8988T (cell line): ENCODE measurements at places on chromosomes 3 and 15.

DNA sequence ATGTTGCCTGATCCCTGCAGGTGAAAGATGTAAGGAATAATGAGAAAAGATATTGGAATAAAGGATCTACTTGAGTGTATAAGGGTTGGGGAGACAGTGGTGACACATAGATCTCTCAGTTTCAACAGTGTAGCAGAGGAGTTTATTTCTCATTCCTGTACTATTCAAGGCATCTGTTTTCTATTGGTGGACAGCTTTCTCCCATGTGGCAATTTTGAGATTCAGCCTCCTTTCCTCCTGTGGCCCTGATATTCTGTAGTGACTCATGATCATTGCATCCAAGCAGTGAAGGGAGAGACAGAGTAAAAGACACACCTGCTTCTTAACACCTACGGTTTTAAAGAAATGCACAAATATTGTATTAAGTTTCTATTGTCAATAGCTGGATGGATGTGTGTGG is 327.6 kb downstream of the GRM7 start:
- DNase-seq = no peak

- DNase-seq = no peak
Measured at GRCh38 chr15:55277116-55277564, 12.5 kb downstream of the RAB27A start.

GRCh38 chr3:149812165-149812605 is 830 bp upstream of the RNF13 start:
- peak; percentile 7 for DNase-seq

DNA sequence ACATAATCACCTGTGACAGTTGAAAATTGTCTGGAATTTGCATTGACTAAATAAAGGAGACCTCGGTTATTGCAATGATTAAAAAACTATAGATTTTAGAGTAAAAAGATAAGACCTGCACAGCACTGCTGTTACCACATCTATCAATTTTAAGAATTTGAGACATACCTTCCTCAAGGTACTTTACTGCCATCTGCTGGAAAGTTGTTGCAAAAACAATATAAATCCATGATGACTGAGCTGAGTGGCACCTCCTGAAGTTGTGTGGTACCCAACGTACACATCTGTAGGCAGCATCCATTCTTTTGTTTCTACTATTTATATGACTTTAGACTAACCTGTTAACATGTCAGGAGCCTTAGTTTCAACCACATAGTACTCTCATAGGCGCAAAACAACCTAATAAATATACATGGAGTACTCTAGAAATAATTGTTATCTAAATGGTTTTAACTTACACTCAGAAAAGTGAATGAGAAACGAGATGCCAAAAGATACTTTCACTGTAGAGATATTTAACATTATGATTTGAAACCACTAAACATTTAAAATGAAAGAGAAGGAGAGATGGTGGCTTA is 106.7 kb downstream of the GHSR start:
- DNase-seq = no peak

- no peak for DNase-seq
Measured at GRCh38 chr15:27805261-27806220, 293.6 kb downstream of the OCA2 start.

- no peak for DNase-seq
Measured at GRCh38 chr3:41208507-41209220, 9.4 kb downstream of the CTNNB1 start.

DNA sequence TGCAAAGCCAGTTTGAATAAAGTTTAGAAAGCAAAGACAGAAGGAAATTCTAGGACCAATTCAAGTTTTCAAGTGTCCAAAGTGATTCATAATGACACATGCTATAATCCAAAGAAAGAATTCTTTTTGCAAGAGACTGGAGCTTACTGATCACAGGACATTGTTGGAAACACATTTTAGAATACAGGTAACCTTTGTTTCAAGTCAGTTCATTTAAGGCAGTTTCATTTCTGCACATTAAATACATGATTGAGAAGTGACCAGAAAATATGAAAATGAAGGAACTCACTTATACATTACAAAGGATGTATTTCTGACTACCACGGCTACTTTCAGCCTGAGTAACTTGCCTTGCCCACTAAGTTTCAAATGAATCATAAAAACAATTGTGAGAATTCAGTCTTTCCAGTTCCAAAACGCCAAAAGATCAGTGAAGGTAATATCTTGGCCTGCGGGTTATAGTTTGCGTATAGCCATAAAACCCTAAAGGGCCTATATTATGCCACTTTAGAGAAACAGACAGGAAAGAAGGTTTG is 48.7 kb downstream of the PRICKLE2 start:
- no peak for DNase-seq

DNA sequence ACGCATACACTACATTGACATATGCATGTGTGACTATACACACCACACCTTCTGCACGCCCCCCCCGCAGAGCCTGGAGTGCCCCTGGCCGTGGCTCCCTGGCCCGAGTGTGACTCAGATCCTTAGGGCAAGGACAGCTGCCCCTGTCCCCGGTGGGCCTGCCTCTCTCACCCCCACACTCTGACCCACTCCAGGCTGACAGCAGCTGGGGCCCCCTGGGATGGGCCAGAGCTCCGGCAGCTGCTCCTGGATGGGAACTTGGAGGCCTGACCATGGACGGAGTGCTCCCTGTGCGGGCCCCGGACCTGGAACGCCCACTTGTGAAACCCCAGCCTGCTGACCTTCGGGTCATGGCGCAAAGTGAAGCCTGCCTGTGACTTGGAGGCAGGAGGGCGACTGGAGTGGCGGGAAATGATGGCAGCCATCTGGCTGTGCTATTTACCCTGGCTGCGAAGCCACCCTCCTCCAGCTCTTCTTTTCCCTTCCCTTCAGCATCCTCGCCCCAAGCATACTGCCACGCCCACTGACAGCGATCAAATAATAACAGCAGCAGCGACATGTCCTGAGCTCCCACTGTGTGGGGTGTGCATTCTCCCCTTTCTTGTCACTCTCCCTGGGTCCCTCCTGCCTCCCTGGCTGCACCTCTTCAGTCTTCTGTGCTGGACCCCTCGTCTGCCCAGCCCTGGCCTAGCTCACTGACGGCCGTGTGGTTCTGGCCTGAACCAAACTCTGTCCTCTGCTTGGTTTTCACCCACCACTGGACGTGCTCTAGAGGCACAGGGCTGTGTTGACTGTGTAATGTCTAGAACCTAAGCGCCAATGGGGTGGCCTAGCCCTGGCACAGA is 90.7 kb upstream of the MEF2A start:
- no peak for DNase-seq

GRCh38 chr3:10553591-10554235 is 48.3 kb upstream of the ATP2B2 start:
- DNase-seq = no peak

DNA sequence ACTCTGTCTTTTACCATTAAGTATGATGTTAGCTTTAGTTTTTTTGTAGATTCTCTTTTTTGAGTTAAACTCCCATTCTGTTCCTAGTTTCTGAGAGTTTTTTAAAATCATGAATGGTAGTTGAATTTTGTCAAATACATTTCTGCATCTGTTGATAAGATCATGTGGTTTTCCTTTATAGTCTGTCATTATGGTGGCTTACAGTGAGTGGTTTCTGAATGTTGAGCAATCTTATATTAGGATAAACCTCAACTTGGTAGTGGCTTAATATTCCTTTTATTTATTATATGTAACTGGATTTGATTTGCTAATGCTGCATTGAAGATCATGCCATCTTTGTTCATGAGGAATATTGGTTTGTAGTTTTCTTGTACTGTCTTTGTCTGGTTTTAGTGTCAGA is 34.8 kb downstream of the NEO1 start:
- DNase-seq = no peak

DNA sequence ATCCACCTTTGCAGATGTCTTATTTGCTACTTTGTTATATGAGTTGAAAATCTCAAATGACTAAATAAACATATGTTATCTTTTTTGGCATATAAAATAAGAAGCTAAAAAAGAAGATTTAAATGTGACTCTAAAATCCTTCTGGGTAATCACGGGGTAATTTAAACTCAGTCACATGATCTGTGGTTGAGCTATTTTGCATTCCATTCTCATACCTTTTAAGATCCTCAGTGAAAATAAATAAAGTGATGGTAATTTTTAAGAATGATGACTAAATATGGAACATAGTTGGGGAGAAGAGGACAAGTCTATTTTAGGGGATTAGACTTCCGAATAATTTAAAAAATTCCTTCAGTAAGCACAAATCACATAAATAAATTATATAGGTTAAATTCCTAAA is 1076.8 kb downstream of the TUSC7 start:
- DNase-seq = no peak

- DNase-seq = no peak
Measured at GRCh38 chr3:2950159-2950558, 160.0 kb downstream of the IL5RA start.

- no peak for DNase-seq
Measured at GRCh38 chr15:55250392-55250791, 39.2 kb downstream of the RAB27A start.

GRCh38 chr15:99174567-99175395 is 69.9 kb downstream of the SYNM start:
- no peak for DNase-seq

DNA sequence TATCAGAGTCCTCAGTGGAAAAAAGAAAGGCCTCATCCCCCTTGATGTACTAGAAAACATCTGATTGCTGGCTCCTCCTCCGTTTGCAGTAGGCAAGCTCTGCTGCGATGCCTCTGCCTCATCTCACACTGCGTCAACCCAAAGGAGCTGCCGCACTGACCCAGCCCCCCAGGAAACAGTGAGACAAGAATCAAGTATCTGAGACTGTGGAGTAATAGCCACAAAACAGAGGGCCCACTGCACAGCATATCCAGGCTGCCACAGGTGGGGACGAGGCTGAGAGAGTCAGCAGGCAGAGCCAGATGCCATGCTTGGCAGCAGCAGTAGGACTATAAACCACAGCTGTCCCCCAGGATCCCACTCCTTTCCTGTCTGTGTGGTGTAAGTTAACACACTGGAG is 165.9 kb downstream of the STAC start:
- DNase-seq = no peak

DNA sequence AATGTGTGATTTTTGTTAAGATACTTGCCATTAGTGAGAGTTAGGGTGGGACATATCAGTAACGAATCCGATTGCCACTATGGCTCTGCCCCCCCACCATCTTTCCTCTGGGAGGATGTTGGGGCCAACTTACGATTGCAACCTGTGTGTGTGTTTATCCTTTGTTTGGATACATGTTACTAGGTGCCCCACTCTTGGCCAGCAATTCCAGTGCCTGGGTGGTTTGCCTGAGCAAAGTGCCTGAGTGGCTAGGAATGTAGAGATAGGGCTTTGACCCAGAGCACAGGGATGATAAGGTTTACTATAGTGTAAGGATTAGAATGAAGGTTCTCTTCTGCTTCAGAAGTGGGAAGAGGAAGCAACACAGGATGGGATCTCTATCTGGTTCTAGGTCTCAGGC is 231.8 kb downstream of the TP63 start:
- no peak for DNase-seq

DNA sequence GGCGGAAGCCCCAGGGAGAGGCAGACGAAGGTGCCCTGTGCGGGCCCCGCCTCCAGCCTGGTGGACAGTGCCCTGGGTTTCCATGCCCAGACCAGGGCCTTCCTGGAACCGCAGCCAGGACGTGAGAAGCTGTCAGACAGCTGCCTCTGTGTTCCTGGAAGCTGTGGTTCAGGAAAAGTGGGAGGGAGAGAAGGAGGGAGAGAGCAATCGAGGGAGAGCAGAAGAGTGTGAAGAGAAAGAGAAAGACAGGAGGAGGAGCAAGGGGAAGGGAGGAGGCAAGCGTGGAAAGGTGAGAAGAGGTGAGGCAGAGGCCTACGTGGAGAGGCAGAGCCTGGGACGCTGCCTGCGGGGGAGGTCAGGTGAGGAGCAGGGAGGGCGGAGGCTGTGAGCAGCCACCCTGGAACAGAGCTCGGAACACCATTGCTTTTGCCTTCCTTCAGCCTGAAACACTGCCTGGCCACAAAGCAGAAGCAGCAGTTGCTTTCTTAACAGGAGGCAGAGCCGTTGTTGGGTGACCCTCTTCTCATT is 18.6 kb downstream of the ZDHHC19 start:
- no peak for DNase-seq

- no peak for DNase-seq
Measured at GRCh38 chr3:192422997-192423342, 304.4 kb downstream of the FGF12 start.

- no peak for DNase-seq
Measured at GRCh38 chr15:71626596-71627088, 183.7 kb upstream of the NR2E3 start.

DNA sequence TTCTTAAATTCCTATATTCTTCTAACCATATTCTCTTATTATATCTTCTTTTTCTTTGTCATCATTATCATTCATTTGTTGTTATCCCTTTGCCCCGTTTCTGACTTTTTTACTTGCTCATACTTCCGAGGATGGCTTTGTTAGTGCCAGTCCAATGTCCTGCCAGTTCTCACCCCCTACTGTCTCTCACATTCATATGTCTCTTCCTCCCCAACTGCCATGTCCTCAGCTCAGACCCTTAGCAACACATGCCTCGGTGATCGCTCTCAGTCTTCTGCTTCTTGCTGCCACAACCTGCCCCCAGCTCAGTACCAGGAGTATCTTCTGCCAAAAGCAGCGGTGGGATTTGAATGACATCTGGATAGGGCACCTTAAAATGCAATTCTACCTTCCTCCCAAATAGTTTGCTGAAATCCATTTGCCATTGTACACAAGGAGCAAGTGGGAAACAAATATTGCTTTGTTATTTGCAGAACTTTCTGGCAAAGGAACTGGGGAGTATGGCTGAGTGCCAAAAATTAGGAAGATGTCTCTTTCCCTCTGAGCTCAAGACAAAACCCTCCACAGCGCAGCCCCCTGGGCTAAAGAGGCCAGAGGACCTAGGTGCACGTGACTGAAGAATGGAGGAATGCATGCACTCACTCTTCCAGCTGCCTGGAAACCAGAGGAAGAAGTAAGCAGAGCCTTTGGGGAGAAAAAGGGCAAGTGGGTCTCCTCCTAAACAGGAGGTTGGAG is 57.7 kb upstream of the CTNNB1 start:
- DNase-seq = no peak

GRCh38 chr3:107847791-107848190 is 243.0 kb downstream of the CD47 start:
- DNase-seq = no peak

- no peak for DNase-seq
Measured at GRCh38 chr3:115937054-115937453, 313.7 kb downstream of the GAP43 start.

DNA sequence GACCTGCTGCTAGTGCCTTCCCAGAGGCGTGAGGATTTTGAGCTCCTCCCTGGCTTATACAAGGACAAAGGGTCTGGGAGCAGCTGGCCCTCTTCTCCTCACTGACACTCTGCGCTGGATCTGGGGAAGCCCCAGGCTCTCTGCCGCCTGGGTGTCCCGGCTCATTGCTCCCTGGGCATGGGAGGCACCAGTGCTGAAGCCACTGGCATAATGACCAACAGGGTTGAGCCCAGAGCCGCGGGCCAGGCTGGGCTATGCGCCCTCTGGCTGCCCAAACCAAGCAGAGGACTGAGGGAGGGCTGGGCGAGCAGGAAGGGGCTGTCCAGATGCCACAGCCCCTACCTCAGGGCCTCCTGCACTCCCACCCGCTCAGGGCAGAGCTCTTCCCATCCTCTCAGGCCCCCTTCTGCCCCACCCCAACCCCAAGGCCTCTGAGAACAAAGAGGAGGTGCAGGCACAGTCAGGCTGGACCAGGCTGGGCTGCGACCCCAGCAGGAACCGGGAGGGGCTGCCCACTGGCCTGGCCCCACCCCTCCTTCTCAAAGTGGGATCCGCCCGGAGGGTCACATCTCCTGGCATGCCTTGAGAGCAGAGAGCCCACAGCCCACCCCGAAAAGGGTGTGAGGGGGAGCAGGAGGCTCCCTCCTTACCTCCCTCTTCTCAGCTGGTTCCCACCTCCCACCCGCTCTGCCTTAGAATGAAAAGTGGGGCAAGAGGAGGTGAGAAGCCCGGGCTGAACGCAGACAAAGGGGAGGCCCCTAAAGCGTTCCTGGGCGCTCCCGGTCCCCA is 1.6 kb downstream of the LINGO1 start:
- DNase-seq = peak; percentile 48
